ENCODE measurements at places on chromosomes 13 and 19. TPM values are rescaled to one million over a fixed set of nuclear protein-coding genes. Genes with fewer than 3 reads are reported as not detected.

DNA sequence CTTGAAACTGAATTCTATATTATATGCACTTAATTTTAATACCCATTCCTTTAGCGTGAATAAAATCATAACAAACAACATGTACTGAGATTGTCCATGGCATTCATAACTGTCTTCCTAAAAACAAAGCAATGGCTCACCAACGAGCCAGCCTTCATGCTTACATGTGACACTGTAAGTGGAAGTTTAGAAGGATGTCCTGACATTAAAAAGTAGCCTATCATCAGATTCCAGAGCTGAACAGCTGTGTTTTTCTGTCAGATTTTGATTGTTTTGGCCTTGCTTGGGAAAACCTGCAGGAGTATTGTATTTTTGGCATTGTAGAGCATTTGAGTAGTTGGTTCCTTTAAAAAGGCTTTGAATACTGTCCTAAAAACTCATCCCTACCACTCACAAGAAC lies 21.3 kb downstream of the ANKRD10 start:
- peaks cover 18% of the 10 kb centered on the region for H3K36me3 ChIP-seq
- no peaks in the 10 kb centered on the region for H3K4me1 ChIP-seq
- no peak overlapping the region for H3K4me3 ChIP-seq
- no peak overlapping the region for H3K27ac ChIP-seq

ZFP30 gene
- total RNA-seq = 5.3 TPM

OR7C1 gene
- total RNA-seq = not detected

DNA sequence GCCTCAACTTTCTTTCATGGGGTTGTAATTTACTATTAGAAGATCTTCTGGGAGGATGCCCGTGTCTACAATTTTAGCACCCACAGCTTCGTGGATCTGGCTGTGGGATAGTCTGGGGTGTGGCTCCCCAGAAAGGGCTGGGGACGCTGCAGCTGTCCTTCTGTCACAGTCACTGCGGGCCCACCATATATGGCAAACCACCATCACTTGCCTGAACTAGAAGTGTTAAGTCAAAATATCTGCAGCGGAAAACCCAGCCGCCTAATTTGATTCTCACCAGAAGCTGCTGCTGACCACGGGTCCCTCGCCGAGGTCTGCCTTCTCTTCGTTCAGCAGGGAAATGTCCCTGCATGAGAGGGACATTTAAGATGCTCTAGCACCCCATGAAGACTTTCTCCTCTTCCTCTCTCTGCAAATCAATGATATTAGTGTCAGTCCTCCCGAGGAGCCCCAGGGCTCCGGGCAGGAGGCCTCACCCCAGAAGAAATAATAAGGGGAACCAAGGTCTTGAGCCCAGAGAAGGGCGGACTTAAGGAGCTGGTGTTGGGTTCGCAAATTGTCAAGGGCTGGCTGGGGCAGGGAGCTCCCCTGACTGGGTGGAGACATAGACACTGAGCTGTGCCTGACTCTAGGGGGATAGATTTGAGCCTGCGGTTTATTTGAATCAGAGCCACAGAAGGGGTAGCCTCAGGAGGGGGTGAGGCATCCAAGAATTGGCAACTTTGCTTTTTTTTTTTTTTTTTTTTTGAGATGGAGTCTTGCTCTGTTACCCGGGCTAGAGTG lies 3.0 kb upstream of the MATK start:
- no peak for DNase-seq
- no peaks in the 10 kb centered on the region for H3K36me3 ChIP-seq
- H3K4me1 ChIP-seq = no peaks in the 10 kb centered on the region
- H3K4me3 ChIP-seq = no peak overlapping the region

DNA sequence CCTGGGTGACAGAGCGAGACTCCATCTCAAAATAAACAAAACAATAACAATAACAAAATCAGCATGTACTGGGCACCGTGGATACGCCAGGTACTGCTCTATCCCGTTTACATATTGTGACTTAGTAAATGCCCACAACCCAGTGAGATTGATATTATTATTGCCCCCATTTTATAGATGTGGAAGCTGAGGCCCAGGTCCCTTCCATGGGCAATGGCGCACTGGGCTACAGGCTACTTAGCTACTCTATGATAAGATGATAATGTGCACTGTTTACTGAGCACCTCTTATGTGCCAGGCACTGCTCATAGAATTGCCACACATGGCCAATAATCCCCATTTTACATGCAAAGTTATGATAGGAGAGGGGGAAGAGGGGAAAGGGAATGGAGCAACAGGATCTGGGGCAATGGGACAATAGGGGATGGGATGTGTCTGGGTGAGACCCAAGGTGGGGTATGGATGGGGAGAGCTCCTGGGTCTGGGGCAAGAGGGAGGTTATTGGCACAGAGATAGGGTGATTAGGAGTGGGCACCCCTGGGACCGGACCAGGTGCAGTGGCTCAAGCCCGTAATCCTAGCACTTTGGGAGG lies 5.4 kb downstream of the KCNN4 start:
- H3K4me3 ChIP-seq = no peak overlapping the region
- H3K4me1 ChIP-seq = peaks cover 25% of the 10 kb centered on the region
- no peaks in the 10 kb centered on the region for H3K27me3 ChIP-seq
- DNase-seq = no peak
- no peak overlapping the region for H3K27ac ChIP-seq
- H3K36me3 ChIP-seq = peaks cover 7% of the 10 kb centered on the region

C19orf38 gene
- total RNA-seq = 0.63 TPM

- H3K27me3 ChIP-seq = no peaks in the 10 kb centered on the region
- no peak overlapping the region for H3K27ac ChIP-seq
- H3K4me1 ChIP-seq = no peaks in the 10 kb centered on the region
- no peaks in the 10 kb centered on the region for H3K36me3 ChIP-seq
- DNase-seq = no peak
- H3K4me3 ChIP-seq = no peak overlapping the region
Observed at GRCh38 chr13:112980434-112980833, 11.4 kb downstream of the MCF2L start.

TBXA2R gene
- total RNA-seq = 0.77 TPM

DNA sequence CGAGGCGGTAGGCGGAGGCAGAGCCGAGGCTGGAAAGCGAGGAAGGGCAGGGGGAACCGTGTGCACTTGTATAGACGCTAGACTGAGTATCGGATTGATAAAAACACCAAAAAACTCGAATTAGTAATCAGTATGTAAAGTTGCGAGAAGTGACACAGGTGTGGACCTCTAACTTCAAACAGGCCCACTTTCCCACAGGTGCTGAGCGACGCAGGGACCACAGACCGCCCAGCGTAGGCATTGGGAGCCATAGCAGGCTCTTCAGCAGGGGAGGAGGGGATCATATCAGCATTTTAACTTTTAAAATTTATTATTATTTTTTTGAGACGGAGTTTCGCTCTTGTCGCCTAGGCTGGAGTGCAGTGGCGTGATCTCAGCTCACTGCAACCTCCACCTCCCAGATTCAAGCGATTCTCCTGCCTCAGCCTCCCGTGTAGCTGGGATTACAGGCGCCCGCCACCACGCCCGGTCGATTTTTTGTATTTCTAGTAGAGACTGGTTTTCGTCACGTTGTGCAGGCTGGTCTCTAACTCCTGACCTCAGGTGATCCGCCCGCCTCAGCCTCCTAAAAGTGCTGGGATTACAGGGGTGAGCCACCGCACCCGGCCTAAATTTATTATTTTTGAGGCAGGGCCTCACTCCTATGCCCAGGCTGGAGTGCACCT lies 574 bp downstream of the VMAC start:
- peaks cover 11% of the 10 kb centered on the region for H3K36me3 ChIP-seq
- DNase-seq = no peak
- no peaks in the 10 kb centered on the region for H3K27me3 ChIP-seq
- peak overlapping the region; percentile 88 for H3K4me3 ChIP-seq

GRCh38 chr19:36574741-36575140 lies 1.6 kb upstream of the ZNF529 start:
- peaks cover 47% of the 10 kb centered on the region for H3K36me3 ChIP-seq
- H3K27me3 ChIP-seq = no peaks in the 10 kb centered on the region
- DNase-seq = no peak

CEACAM8 gene
- not detected for total RNA-seq

DNA sequence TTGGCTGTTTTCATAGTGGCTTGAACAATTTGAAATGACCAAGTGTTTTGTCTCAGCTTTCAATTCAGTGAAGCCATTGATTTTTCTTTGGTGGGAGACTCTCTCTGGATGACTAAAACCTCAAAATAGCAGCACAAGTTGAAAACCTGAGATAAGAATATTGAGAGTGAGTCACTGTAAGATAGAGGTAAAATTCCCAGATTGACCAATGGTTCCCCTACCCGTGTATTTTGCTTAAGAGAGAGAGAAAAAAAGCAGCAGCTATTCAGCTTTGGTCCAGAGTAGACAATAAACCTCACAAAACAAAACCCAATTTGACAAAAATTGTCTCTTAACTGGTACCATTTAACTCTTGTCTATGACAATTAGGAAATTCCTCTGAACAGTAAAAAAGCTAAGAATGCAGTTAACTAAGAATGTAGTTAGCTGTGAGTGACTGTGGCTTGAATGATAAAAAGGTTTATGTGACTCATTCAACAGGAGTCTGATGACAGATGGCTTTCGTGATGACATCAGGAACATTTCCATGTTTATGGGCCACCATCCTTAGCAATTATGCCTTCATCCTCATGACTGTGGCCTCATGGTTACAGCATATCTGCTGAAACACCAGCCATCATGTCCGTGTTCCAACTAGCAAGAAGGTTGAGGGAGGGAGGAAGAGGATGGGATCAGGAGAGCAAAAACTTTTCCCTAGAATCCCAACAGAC lies 356.9 kb downstream of the NDFIP2 start:
- no peak overlapping the region for H3K4me3 ChIP-seq
- H3K36me3 ChIP-seq = no peaks in the 10 kb centered on the region
- no peak overlapping the region for H3K27ac ChIP-seq
- H3K27me3 ChIP-seq = no peaks in the 10 kb centered on the region

DNA sequence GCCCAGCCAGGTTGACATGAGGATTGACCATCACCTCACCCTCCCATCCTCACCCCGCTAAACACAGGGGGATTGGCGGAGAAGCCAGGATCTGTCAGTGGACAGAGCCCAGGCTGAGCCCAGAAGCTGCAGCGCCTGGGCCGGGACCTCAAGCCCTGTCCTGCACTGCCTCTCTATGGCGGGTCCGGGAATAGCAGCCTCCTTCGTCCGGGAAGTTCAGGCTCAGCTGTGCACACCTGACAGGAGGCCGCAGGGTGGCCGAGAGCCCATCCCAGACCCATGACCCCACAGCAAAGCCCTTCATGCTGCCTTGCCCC lies 67.8 kb downstream of the SPACA7 start:
- no peak overlapping the region for H3K27ac ChIP-seq
- no peak overlapping the region for H3K4me3 ChIP-seq
- peak; percentile 72 for DNase-seq
- no peaks in the 10 kb centered on the region for H3K4me1 ChIP-seq

GRCh38 chr19:8413629-8413995 lies 507 bp downstream of the MARCHF2 start:
- H3K27me3 ChIP-seq = no peaks in the 10 kb centered on the region
- no peak for DNase-seq
- H3K4me3 ChIP-seq = peak overlapping the region; percentile 79

HIF3A gene
- not detected for total RNA-seq

GRCh38 chr13:85009447-85009846 lies 789.8 kb downstream of the SLITRK6 start:
- H3K27ac ChIP-seq = no peak overlapping the region
- H3K4me1 ChIP-seq = no peaks in the 10 kb centered on the region
- no peaks in the 10 kb centered on the region for H3K27me3 ChIP-seq

HCST gene
- not detected for total RNA-seq

GRCh38 chr13:99250982-99251825 lies 7.0 kb downstream of the GPR18 start:
- H3K27ac ChIP-seq = no peak overlapping the region
- no peaks in the 10 kb centered on the region for H3K36me3 ChIP-seq
- H3K4me3 ChIP-seq = no peak overlapping the region
- no peaks in the 10 kb centered on the region for H3K4me1 ChIP-seq
- H3K27me3 ChIP-seq = no peaks in the 10 kb centered on the region

GRCh38 chr19:51676566-51677083 lies 16.5 kb upstream of the SPACA6 start:
- no peak overlapping the region for H3K27ac ChIP-seq
- H3K36me3 ChIP-seq = no peaks in the 10 kb centered on the region
- H3K27me3 ChIP-seq = no peaks in the 10 kb centered on the region
- no peak overlapping the region for H3K4me3 ChIP-seq
- H3K4me1 ChIP-seq = no peaks in the 10 kb centered on the region
